ENCODE measurements at places on chromosomes 6 and 20.

DNA sequence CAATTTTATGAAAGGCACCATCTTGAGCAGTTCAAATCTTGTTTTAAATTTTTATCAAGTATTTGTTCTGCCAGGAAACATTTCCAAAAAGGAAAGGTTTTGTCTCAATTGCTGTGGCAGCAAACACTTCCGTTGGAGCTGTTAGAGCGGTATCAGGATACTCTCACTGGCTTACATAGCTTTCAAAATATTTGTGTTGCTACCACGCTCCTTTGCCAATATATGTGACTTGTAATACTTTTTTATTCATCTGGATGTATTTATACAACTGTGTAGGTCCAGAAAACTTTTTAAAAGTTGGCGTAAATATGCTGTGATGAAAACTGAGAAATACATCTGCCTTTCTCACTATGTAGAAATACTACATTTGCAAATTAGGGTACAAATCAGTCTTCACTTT is 37.8 kb upstream of the NHSL1 start:
- DNase-seq: no peak

DNA sequence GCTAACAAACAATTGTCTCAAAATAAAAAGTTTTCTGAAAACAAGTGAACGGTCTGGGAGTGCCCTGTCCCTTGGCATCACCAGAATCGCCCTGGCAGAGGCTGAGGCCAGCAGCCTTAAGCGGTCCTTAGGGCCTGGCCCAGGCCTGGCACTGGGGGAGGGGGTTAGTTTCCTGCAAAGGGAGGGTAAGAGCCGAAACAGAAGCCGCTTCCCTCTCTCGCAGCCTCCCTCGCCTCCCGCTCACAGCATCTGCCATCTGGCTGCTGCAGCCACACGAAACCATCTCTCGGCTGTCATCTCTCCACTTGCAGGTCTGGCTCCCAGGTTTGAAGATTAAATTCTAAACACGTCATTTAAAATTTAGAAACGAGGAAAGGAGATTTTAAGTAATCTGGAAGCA is 31.5 kb downstream of the PMEPA1 start:
- DNase-seq: peak; percentile 80

- DNase-seq: no peak
Observed at GRCh38 chr6:124022641-124023040, 219.0 kb downstream of the NKAIN2 start.

GRCh38 chr20:4592316-4593148 is 129.2 kb upstream of the PRND start:
- DNase-seq: no peak

DNA sequence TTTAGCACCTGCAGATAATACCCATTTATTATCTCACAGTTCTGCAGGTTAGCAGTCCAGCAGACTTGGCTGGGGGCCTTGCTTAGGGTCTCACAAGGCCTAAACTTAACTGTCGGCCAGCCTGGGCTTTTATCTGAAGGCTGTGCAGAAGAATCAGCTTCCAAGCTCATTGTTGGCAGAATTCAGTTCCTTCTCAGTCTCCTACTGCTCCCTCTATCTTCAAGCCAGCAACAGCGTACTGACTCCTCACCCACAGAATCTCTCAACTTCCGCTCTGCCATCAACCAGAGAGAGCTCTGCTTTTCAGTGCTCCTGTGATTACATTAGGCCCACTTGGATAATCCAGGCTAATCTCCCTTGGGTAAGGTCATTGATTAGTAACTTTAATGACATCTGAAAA is 30.2 kb upstream of the NHSL1 start:
- no peak for DNase-seq

GRCh38 chr20:19207541-19207940 is 4.9 kb upstream of the SLC24A3 start:
- no peak for DNase-seq

DNA sequence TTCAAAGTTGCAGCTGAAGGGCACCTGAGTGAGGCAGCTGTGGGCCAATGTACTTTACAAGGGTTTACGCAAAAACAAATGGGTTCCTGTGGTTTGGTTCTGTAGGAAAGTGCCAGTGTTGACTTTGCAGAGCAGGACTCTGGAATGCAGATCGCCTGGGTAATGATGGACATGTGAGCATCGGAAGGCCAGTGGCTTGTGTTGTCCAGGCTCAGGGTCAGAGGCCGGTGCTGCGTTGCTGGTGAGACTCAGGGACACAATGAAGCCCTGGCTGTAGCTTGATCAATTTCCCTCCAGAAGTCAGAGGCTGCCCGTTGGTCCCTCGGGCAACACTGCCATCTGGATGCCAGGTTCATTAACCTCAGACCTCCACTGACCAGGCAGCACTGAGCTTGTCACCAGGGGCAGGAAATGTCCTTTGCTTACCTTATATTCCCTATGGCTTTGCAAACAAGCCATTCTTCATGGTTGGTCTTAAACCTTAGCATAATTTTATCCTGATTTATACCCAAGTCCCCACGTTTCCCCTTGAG is 753.4 kb downstream of the QKI start:
- DNase-seq: no peak

- no peak for DNase-seq
Observed at GRCh38 chr6:137230547-137230946, 11.4 kb upstream of the IFNGR1 start.

DNA sequence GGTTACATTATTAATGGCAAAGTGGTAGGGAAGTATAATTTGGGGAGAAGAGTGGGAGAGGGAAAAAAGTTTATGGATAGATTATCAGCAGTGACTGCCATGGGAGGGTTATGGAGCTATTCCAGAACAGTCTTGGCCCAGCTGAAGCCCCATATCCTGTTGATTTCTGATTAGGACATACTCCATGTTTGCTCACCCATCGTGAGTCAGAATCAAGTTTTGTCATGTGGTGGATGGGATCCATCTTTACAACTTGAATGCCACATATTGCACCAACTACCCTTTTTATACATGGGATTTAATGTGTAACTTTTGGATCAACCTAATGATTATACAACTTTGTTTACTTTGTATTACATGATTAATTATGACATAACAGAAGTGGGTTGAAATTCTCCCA is 217.0 kb downstream of the HAO1 start:
- no peak for DNase-seq

DNA sequence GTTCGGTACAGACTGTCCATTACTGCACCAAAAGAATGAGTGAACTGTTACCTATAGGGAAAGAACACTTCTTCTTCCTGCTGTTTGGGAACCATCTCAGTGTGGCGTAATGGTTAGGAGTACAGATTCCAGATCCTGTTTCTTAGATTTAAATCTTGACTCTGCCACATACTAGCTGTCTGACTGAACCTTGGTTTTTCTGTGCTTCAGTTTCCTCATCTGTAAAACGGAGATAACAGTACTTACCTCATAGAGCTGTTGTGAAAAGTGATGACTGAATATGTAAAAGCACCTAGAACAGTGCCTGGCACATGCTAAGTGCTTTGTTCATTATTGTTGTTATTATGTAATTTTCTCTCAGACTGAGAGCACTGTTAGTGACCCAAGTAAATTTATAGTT is 39.8 kb downstream of the STX11 start:
- DNase-seq: no peak

DNA sequence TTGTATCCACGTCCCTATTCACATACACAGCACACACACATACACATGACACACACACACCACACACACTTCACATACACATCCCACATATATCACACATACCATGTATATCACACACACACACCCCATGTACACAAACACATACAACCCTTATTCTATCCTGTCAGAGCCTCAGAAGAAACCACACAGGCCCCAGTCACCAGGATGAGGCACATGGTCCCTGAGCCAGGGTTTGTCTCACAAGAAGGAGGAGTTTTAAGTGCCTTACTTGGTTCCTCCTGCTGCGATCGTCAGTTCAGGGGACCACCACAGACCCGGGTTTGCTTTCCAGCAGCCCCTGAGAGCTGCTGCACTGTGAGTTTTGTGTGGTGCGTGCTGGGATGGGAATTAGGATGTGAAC is 23.6 kb downstream of the BFSP1 start:
- no peak for DNase-seq

GRCh38 chr6:44457596-44457995 is 70.1 kb downstream of the CDC5L start:
- DNase-seq: no peak

GRCh38 chr6:106579281-106579680 is 50.0 kb downstream of the RTN4IP1 start:
- no peak for DNase-seq

GRCh38 chr6:25017932-25018567 is 82.3 kb upstream of the RIPOR2 start:
- DNase-seq: peak; percentile 87

GRCh38 chr20:33621717-33622400 is 40.3 kb upstream of the C20orf144 start:
- peak; percentile 20 for DNase-seq

DNA sequence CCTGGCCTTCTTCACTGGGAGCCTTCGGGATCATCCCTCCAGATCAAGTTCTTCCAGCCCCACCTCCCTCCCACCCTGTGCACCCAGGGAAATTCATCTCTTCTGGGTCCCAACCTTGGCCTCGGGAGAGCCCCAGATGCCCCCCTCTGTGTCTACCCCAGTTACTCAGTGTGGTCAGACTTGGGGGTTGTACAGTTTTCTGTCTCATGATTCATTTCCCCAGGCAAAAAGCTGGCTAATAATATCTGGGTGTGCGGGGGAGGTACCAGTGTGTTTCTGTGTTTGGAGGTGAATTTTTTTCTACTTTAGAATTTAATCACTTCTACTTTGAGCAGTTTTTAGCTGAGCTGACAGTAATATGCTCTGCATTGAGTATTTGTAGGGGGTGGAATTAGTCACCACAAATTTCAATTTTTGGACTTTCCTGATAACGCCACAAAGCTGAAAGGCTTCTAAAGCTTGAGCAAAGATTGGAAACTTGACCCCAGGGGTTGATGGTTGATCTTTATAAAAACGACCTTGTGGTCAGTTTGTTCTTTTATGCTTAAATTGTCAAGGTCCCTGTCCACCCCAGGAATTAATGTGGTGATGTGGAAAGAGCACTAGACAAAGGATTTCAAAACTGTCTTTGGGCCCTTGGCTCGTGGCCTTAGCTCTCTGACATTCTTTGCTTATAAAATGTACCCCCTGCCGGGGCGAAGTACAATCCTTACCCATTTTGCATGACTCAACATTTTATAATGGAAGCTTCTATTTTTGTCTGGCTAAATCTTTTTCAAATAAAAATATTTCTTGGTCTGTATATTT is 284.7 kb upstream of the TAB2 start:
- DNase-seq: no peak

- DNase-seq: peak; percentile 53
Observed at GRCh38 chr20:63775096-63775978, 35.8 kb downstream of the SLC2A4RG start.

- no peak for DNase-seq
Observed at GRCh38 chr6:68633972-68634725, 933 bp upstream of the ADGRB3 start.

DNA sequence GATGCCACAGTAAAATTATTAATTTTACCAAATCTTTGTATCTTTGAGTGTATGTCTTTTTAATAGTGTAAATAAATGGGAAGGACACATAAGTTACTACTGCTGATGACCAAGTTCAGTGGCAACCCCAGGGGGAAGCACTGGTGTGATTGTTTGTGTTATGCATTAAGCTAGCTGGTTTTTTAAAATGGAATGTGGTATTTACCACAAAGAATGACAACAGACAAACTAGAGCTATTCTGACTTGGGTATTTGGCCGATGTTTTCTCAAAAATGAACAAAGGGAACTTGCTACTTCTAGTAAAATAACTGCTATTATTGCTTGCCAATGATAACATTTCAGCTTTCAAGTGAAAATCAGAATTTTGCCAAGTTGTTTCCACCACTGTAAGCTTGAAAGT is 2.9 kb downstream of the FNDC1 start:
- no peak for DNase-seq

DNA sequence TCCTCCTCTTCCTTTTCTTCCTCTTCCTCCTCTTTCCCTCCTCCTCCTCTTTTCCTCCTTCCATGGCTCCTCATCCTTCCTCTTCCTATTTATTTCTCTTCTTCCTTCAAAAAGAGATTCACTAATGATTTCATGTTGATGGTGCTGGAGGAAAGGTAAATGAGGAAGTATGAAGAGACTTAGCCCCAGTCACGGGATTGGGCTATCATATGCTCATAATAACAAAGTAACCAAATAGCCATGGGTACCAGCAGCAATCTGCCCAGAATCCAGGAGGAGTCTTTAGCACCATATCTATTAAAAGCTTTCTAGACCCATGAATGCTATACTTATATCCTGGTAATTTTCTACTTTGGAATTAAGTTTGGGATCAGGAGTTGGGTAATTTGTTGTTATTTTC is 910.9 kb upstream of the MAP3K7 start:
- no peak for DNase-seq

- DNase-seq: no peak
Observed at GRCh38 chr20:37915800-37916570, 13.1 kb downstream of the VSTM2L start.

GRCh38 chr20:52794853-52795252 is 177.3 kb upstream of the TSHZ2 start:
- DNase-seq: no peak
